Ovary (tissue), 10 donors: ENCODE measurements at places on chromosomes 16 and 17. TPM values are rescaled to one million over a fixed set of nuclear protein-coding genes. Genes with fewer than 3 reads are reported as not detected.

Gene TNP2
- not detected for polyA plus RNA-seq

Gene SNN
- polyA plus RNA-seq, result 18.3 TPM

GRCh38 chr16:25126820-25127232 is 15.3 kb downstream of the LCMT1 start:
- DNase-seq, result no peak

DNA sequence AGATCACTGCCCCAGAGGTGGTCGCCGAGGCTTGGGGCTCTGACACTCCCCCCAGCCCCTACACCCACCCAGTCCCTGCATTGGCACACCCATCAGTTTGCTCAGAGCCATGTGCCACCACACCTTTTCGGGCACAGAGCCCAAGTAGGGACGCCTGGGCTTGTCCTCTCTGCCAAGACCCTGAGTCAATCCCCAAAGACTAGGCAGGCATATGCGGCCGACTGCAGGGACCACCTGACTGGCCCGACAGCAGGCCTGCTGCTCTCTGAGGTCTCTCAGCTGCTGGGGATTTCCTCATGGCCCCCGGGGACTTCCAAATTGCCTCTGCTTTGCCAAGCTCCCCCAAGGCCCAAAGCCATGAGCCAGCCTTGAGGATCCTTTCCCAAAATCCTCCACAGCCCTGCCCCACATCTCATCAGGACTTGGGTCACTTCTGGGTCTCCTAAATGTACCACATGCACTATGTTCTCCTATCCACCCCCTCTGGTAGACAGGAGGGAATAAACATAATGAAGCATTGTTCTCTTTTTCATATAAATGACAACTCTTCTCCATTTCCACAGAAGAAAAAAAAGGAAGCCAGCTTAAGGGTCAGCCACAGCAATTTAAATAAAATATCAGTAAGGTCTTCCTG is 30.6 kb downstream of the MYO18A start:
- peak; percentile 66 for DNase-seq

GRCh38 chr17:38584350-38584925 is 21.3 kb downstream of the SRCIN1 start:
- peak; percentile 52 for DNase-seq

DNA sequence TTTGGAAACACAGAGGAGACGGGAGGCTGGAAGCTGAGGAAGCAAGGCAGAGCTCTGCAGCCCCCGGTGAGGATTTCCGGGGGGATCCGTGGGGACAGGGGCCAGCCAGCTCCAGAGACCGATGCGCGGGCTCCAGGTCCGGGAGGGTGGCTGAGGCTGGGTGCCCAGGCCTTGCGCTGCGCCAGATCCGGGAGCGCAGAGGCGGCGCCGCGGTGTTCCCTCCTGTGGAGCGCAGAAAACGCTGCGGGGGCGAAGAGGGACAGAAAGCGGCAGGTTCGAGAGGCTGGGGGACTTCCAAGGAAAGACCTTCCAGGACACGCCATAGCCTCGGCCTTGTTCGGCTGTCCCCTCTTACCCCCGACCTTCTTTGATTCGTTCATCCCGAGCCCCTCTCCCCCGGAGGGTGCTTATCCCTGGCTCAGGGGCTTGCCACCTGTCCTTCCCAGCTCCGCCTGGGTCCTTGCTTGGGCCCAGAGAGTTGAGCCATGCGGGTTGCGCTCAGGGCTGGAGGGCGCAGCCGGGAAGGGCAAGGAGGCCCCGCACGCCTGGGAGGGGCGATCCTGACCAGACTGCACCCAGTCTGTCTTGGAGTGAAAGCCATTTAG is 697 bp upstream of the SHISA9 start:
- no peak for DNase-seq
